ENCODE measurements at places on chromosomes 2 and 18. TPM values are rescaled to one million over a fixed set of nuclear protein-coding genes. Genes with fewer than 3 reads are reported as not detected.

CNGA3 gene
- total RNA-seq: not detected

KYNU gene
- total RNA-seq: 13.5 TPM

CCDC150 gene
- total RNA-seq: 3.3 TPM

TMEM247 gene
- total RNA-seq: not detected

SPIRE1 gene
- 41.4 TPM for total RNA-seq

ARHGAP15 gene
- total RNA-seq: 26.2 TPM

GATA6 gene
- total RNA-seq: 28.7 TPM

REG3A gene
- total RNA-seq: 4.1 TPM

HS6ST1 gene
- 14.7 TPM for total RNA-seq

Data from aorta (tissue), 5 donors.